ENCODE measurements at places on chromosomes 2 and 18. TPM values are rescaled to one million over a fixed set of nuclear protein-coding genes. Genes with fewer than 3 reads are reported as not detected.

Gene MC4R
- polyA plus RNA-seq, result 0.03 TPM

DNA sequence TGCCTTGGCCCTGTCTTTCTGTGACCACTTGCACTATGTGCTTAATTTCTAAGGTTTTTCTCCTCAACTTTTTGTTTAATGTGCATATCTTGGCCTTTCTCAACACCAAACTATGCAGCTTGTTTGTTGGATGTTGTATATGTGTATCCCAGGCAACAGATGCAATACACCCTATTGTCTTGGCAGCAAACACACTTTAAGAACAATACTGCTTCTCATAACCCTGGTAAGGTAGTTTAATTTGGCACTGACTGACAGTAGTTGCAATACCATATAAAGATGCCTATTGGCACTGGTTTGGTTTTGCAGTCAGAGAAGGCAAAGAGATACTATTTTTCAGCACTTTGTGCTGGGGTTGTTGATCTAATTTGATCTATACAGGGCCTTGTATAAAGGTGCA, 360.7 kb upstream of the CWC22 start:
- H3K27me3 ChIP-seq, result no peaks in the 10 kb centered on the region
- H3K27ac ChIP-seq, result no peak overlapping the region
- no peaks in the 10 kb centered on the region for H3K36me3 ChIP-seq
- no peak overlapping the region for H3K4me3 ChIP-seq

DNA sequence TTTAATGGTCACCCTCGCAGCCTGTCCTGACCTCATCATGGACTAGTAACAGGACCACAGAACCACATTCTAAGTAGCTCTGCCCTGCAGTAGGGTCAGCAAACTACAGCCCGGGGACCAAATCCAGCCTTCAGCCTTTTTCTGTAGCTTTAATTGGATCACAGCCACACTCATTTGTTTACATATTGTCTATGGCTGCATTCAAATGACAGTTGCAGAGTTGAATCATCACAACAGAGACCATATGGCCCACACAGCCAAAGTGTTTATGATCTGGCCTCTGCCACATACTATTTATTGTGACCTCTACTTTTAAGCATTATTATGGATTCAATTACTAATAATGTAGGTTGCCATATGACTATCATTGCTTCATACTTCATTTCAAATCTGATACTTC, 47.7 kb downstream of the MAP3K19 start:
- H3K36me3 ChIP-seq, result no peaks in the 10 kb centered on the region
- no peak overlapping the region for H3K4me3 ChIP-seq
- H3K27me3 ChIP-seq, result no peaks in the 10 kb centered on the region
- no peaks in the 10 kb centered on the region for H3K4me1 ChIP-seq
- no peak overlapping the region for H3K27ac ChIP-seq

DNA sequence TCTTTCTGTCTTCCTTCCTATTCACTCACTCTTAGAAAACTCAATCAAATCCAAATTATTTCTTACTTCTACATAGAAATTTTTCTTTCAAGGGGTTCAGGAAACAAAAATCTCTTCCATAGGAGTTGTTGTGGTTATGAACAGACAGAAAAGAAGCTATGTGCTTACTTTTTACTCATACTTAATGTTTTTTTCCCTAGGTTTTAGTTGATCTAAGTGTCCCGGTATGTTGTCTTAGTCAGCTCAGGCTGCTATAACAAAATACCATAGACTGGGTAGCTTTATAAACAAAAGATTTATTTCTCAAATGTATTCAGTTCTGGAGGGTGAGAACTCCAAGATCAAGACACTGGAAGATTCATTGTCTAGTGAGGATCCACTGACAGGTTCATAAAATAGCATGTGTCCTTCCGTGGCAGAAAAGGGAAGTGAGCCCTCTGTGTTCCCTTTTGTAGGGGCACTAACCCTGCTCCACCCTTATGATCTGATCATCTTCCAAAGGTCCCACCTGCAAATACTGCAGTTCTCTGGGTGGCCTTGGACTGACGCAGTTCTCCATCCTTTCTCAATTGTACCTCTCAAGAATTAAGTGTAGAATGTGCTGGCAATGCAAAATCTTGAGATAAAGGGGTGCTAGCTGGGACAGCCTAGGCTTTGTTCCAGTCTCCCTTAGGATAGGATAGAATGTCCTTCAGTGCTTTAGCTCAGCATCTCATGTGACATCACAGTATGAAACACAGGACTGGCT, 14.4 kb upstream of the VRK2 start:
- no peak overlapping the region for H3K4me3 ChIP-seq
- peaks cover 3% of the 10 kb centered on the region for H3K4me1 ChIP-seq
- H3K36me3 ChIP-seq, result no peaks in the 10 kb centered on the region
- H3K27me3 ChIP-seq, result no peaks in the 10 kb centered on the region
- no peak for DNase-seq
- no peak overlapping the region for H3K27ac ChIP-seq

All from keratinocyte (primary cell).